ENCODE measurements at places on chromosomes 16 and 17. TPM values are rescaled to one million over a fixed set of nuclear protein-coding genes. Genes with fewer than 3 reads are reported as not detected.

The CPSF4L gene
- not detected for total RNA-seq

The TBC1D3I gene
- total RNA-seq, result 0.72 TPM

The PRAC2 gene
- not detected for total RNA-seq

The TUBG2 gene
- 7.2 TPM for total RNA-seq

The RTN4RL1 gene
- total RNA-seq, result 0.20 TPM

The JMJD8 gene
- total RNA-seq, result 34.3 TPM

DNA sequence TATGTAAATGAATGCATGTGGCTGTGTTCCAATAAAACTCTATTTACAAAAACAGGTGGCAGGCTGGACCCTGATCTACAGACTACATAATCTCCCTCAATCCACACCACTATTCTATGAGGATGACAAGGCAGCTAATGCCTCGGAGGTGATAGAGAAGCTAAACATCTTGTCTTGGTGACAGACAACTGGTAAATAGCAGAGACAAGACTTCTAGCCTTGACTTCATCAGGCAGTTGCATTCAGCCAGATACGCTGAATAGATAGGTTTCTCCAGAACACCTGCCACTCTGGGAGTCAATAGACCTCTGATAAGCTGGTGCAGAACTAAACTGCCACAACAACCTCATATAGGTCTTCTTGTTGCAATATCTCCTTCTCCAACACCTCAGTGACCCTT is 3.3 kb downstream of the ATPAF2 start:
- H3K27ac ChIP-seq, result no peak overlapping the region
- H3K27me3 ChIP-seq, result no peaks in the 10 kb centered on the region
- H3K4me1 ChIP-seq, result peaks cover 48% of the 10 kb centered on the region
- peaks cover 4% of the 10 kb centered on the region for H3K36me3 ChIP-seq
- DNase-seq, result no peak

GRCh38 chr17:15884731-15885130 is 60.2 kb upstream of the ADORA2B start:
- no peak for DNase-seq
- H3K27ac ChIP-seq, result no peak overlapping the region
- no peak overlapping the region for H3K4me3 ChIP-seq
- H3K36me3 ChIP-seq, result no peaks in the 10 kb centered on the region
- H3K27me3 ChIP-seq, result peaks cover 3% of the 10 kb centered on the region
- peaks cover 20% of the 10 kb centered on the region for H3K4me1 ChIP-seq

DNA sequence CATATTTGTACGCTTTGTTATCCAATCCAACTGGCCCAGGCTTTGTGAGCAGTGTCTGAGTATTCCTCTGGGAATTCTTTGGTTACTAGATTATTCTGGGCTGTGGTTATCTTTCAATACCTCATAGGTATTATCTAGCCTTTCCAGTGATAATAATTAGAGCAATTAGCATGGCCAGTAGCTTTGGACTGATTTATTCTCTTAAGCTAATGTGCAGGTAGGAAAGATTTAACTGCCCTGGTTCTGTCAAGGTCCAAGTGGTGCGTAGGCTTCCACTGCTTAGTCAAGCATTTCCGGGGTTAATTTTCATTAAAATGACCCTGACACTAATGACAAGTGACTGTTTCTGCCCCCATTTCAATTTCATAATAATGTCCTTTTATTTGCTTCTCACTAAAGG is 54.2 kb upstream of the PMFBP1 start:
- H3K27ac ChIP-seq, result no peak overlapping the region
- no peaks in the 10 kb centered on the region for H3K36me3 ChIP-seq
- no peak for DNase-seq
- H3K27me3 ChIP-seq, result peaks cover 9% of the 10 kb centered on the region
- no peak overlapping the region for H3K4me3 ChIP-seq

GRCh38 chr17:15947271-15947670 is 2.3 kb downstream of the ADORA2B start:
- peaks cover 12% of the 10 kb centered on the region for H3K4me1 ChIP-seq
- H3K27ac ChIP-seq, result no peak overlapping the region
- peaks cover 25% of the 10 kb centered on the region for H3K27me3 ChIP-seq
- no peak overlapping the region for H3K4me3 ChIP-seq
- no peak for DNase-seq

GRCh38 chr17:16491131-16491702 is 776 bp downstream of the LRRC75A start:
- no peak overlapping the region for H3K27ac ChIP-seq
- peaks cover 11% of the 10 kb centered on the region for H3K4me1 ChIP-seq
- no peaks in the 10 kb centered on the region for H3K36me3 ChIP-seq
- peak overlapping the region; percentile 68 for H3K4me3 ChIP-seq
- DNase-seq, result peak; percentile 18
- peaks cover 41% of the 10 kb centered on the region for H3K27me3 ChIP-seq

DNA sequence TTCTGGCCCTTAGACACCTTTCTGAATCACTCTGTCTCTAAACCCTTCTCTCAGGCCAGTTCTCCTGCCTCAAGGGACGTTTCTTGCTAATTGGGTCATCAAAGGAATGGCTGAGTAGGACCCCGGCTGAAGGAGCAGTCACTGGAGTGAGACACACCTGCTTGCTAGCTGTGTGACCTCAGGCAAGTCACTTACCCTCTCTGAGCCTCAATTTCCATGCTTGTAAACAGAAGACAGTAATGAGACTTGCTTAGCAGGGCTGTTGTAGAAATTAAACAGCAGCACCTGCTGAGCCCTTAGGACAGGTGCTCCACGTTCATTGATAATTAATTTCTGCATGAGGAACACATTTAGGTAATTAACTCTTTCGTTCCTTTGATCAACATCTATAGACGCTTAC is 6.8 kb downstream of the CIBAR2 start:
- DNase-seq, result no peak
- H3K4me3 ChIP-seq, result no peak overlapping the region
- H3K4me1 ChIP-seq, result peaks cover 40% of the 10 kb centered on the region
- H3K27ac ChIP-seq, result peak overlapping the region; percentile 85

DNA sequence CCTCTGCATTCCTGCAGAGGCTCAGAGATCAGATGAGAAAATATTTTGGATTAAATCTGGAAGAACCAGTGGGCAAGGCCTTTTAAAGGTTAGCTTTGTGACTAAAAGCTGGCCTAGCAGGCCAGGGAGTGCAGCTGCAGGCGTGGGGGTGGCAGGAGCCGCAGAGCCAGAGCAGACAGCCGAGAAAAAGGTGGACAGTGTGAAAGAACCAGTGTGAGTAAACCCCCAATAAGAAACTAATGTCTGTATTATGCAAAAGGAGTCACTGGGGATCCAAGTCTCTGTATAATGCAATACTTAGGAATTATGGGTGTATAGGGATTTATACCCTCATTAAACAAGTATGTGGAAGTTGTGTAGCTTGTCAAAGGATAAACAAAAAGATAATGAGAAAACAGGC is 21.4 kb upstream of the SPACA3 start:
- H3K27ac ChIP-seq, result no peak overlapping the region
- H3K4me1 ChIP-seq, result peaks cover 16% of the 10 kb centered on the region
- peaks cover 14% of the 10 kb centered on the region for H3K27me3 ChIP-seq
- no peaks in the 10 kb centered on the region for H3K36me3 ChIP-seq
- H3K4me3 ChIP-seq, result no peak overlapping the region

GRCh38 chr16:85674828-85675227 is 13.9 kb downstream of the GINS2 start:
- no peak overlapping the region for H3K4me3 ChIP-seq
- H3K27me3 ChIP-seq, result no peaks in the 10 kb centered on the region
- peaks cover 2% of the 10 kb centered on the region for H3K4me1 ChIP-seq
- DNase-seq, result no peak
- H3K36me3 ChIP-seq, result peaks cover 36% of the 10 kb centered on the region
- no peak overlapping the region for H3K27ac ChIP-seq

DNA sequence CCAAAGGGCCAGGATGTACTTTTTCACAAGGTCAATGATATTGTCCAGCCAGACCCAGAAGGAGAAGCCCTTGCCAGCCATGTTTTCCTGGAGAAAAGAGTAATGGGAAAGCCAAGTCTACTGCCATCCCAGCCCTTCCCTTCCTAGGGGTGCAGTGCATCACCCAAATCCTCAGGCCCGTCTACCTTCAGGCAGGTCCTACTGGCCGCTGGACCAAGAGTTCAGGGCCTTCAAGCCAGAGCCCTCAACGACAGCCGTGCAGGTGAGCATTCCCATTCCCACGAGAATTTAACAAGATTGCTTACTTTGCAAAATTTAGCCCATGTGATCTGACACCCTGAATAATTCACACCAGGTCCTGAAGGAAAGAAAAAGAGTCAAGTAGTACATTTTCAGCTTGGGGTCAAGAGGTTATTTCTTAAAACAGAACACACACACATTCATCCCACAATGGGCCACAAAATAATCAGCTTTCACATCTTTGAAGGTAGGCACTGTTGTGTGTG is 35.0 kb downstream of the STAT5A start:
- peak overlapping the region; percentile 76 for H3K27ac ChIP-seq
- no peak overlapping the region for H3K4me3 ChIP-seq
- no peaks in the 10 kb centered on the region for H3K27me3 ChIP-seq
- DNase-seq, result no peak
- peaks cover 49% of the 10 kb centered on the region for H3K4me1 ChIP-seq
- peaks cover 60% of the 10 kb centered on the region for H3K36me3 ChIP-seq

DNA sequence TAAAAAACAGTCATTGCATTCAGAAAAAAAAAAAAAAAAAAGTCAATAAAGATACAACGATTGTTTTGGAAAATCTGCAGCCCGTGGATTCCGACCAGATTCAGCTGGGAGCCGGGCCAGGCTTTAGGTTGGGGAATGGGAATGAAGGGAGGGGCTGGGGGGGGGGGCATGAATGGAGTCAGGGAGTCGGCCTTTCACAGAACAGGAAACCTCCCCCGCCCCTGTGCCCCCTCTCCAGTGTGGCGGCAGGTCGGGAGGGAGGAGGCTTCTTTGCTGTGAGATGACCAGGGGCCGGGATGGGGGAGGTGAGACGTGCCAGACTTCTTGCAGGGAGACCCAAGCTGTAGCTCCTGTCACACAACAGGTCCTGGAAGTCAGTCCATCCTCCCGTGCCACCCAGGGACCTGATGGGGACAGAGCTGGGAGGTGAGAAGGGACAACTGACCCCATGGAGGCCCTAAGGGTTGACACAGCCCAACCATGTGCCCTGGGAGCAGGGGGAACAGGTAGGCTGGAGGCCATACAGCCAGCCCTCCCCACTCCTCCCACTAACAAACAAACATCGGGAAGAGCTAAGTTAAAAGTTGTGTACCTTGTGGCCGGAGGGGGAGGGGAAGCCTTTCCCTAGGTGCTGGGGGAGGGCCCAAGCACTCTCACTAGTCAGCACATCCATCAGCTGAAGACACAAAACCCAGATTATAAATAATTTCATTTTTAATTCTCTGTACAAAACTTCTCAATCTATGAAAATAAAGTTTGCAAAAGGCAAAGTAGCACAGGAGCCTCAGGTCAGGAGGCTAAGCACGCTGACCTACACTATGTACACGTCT is 25.2 kb downstream of the SREBF1 start:
- H3K27me3 ChIP-seq, result no peaks in the 10 kb centered on the region
- DNase-seq, result no peak
- H3K4me3 ChIP-seq, result no peak overlapping the region
- H3K36me3 ChIP-seq, result peaks cover 23% of the 10 kb centered on the region
- H3K27ac ChIP-seq, result peak overlapping the region; percentile 5
- peaks cover 23% of the 10 kb centered on the region for H3K4me1 ChIP-seq

- DNase-seq, result no peak
- no peaks in the 10 kb centered on the region for H3K36me3 ChIP-seq
- H3K27ac ChIP-seq, result no peak overlapping the region
- peaks cover 1% of the 10 kb centered on the region for H3K4me1 ChIP-seq
Observed at GRCh38 chr16:75237398-75238131, 13.9 kb downstream of the BCAR1 start.
